ENCODE measurements at places on chromosomes 5 and 9.

- DNase-seq = no peak
Observed at GRCh38 chr5:167797933-167798332, 493.5 kb upstream of the WWC1 start.

GRCh38 chr5:179438461-179438860, 93.2 kb upstream of the ADAMTS2 start:
- no peak for DNase-seq

DNA sequence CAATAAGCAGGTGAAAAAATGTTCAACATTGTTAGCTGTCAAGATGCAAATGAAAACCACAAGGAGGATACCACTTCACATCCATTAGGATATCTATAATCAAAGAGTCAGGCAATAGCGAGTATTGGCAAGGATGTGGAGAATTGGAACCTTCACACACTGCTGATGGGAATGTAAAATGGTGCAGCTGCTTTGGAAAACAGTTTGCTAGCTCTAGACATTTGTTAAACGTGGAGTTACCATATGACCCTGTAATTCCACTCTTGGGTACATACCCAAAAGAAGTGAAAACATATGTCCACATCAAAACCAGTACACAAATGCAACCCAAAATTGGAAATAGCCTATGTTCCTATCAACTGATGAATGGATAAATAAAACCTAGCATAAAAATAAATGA, 37.4 kb downstream of the SCAMP1 start:
- no peak for DNase-seq

DNA sequence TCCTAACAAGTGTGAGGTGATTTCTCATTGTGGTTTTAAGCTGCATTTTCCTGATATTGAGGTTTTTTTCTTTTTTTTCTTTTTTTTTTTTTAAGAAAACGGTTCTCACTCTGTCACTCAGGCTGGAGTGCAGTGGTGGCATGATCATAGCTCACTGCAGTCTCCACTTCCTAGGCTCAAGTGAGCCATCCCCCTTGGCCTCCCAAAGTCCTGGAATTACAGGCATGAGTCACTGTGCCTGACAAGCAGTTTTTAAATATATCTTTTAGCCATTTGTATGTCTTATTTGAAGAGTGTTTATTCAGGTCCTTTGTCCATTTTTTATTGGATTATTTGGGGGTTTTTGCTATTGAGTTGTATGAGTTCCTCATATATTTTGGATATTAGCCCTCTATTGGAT, 53.8 kb downstream of the GCNT1 start:
- DNase-seq = no peak

DNA sequence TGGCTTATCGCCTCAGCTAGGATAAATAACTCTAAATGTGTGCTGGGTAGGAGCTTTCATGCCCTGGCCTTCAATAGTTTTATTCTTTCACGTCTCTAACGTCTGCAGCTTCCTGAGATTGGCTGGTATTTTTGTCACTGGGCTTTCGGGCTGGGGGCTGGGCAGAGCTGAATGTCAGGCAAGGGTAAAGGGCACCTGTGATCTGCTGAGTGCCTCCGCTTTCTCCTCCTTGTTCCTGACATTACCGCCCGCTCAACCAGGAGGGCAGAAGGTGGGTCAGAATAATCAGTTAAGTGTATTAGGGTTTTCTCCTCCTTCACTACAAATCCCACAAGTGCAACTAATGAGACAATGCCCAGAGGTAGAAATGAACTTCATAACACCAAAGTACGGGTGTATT, 216.6 kb downstream of the TSSK1B start:
- DNase-seq = peak; percentile 84

DNA sequence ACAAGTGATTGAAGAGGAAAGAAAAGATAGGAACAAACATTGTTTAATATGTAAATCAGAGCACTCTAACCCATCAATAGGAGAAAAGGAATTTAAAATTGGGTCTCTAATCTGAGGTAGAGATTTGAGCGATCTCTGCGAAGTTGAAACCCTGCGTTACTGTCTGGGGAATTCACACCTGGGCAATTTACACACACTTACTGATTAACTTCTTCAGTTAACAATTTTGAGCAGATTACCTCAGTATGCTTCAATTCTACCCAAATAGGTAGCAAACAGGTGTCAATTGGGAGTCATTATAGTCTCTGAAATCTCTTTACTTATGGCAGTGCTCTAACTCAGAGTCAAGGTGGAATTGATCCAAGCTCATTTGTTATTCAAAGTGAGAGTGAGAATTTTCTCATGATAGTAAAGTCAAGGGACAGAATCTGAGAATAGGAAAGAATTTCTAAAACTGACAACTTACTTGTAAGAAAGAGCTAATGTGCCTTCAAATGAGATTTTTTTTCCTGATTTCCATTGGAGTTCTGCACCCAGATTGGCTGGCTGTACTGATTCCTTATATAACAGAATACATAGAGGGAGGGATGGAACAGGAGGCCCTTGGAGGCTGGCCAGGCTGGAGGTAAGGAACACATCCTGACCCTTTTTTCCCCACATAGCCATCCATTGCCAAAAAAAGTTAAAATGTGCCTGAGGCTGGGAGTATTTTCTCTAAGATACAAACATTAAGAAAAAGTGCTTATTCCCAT, 27.1 kb upstream of the IFNA14 start:
- no peak for DNase-seq

DNA sequence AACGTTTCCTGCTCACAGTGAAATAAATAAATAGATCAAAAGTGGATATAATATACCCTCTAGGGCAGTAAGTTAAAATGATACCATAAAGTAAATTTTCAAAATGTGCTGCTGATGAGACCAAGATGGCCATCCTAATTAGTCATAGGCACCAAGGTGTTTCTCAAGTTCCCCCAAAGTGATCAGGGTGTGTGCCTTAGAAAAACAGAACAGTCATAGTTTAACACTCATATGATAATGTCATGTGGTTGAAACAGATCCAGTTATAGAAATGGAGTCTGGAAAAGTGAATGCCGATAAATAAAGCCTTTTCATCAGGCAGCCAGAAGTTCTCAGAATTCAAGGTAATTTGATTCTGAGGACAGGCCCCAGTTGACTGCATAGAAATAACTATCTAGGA, 161.5 kb upstream of the CDKN2B start:
- no peak for DNase-seq

DNA sequence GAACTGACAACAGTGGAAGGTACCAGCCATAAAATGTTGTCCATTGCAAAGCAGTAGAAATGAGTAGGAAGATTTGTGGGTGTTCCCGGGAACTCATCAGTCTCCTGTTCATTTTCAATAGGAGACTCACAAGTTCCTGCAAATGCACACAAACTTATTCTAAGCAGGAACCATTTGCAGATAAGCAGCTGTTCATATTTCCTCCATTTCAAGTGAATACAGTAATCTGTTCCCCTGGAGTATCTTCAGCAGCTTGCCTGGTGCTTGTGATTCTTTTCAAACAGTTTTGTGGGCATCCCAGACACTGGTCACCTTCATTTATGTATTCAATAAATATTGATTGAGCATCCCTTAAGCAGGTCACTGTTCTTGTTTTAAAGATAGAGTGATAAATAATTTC, 1315.5 kb upstream of the C9orf72 start:
- DNase-seq = no peak

GRCh38 chr5:59863777-59864176, 29.7 kb downstream of the PDE4D start:
- DNase-seq = no peak

- no peak for DNase-seq
Observed at GRCh38 chr5:124998520-124998919, 252.1 kb upstream of the ZNF608 start.

GRCh38 chr5:84869675-84870074, 485.0 kb upstream of the EDIL3 start:
- DNase-seq = no peak

GRCh38 chr5:53915120-53915519, 354.7 kb downstream of the NDUFS4 start:
- no peak for DNase-seq

- no peak for DNase-seq
Observed at GRCh38 chr9:116323012-116323411, 169.4 kb downstream of the PAPPA start.

DNA sequence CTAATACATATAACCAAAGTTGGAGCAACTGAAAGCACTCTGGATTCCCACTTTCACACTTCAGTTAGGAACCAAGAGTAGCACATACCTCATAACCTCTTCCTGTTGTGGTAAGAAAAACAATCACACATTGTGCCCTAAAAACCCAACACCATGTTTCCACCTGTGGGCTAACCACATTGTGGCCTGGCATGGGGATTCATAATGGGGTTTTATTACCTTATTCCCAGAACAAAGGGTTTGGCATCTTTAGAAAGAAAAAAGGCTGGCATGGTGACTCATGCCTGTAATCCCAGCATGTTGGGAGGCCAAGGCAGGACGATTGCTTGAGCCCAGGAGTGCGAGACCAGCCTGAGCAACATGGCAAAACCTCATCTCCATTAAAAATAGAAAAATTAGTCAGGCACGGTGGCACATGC, 60.6 kb downstream of the HSD17B3 start:
- DNase-seq = no peak

DNA sequence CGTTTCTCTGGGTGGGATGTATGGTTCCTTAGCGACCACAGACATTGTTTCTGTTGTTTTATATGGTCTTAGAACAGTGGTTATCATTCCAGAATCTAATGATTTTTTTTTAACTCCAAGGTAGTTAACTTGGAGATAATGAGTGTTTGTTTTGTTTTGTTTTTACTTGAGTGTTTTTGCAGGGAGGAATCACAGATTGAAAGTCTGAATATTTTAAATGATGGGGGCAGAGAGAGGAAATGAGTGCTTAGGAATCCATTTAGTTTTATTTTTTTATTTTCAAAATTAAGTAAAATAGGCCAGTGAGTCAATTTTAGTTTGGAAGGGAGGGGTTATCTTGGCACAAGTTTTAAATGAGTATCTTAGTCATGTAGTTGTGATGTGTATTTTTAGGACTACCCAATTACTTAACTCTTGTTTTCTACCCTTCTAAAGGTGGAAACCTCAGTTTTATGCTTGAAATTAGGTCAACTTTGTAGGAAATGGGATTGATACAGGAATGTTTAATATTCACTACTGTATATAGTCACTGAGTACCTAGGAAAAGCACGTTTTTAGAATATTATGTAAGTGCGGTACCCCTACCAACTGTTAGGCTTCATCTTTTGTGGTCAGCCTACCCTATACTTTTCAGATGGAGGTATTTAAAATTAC, 2.0 kb downstream of the UBE2R2 start:
- no peak for DNase-seq

- no peak for DNase-seq
Observed at GRCh38 chr5:133910571-133910970, 57.9 kb downstream of the C5orf15 start.

- no peak for DNase-seq
Observed at GRCh38 chr9:96888591-96888990, 34.3 kb upstream of the ZNF782 start.

DNA sequence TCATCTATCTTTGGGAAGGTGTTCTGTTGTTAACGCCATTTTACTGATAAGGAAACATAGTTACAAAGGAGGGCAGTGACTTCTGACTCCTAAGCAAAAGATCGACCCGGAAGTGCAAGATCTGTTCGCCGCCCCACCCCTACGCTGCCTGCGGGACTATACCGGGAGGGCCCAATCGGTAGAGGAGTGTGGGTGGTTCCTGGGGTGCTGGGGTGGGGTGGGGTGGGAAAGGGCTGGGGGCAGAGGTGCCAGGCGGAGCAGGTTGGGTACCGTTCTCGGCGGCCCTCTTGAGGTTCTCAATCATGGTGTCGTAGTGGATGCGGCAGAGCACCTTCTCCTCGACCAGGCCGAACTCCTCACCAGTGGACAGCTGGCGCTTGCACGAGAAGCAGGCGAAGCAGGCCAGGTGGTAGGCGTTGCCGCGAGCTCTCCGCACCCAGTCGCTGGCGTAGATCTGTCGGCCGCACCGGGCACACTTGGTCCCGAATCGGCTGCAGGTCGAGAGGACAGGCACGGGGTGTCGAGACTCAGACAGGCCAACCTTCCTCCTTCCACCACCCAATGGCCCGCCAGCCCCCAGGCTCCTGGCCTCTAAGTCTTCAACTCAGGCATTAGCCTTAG, 11.8 kb downstream of the LHX6 start:
- DNase-seq = no peak

DNA sequence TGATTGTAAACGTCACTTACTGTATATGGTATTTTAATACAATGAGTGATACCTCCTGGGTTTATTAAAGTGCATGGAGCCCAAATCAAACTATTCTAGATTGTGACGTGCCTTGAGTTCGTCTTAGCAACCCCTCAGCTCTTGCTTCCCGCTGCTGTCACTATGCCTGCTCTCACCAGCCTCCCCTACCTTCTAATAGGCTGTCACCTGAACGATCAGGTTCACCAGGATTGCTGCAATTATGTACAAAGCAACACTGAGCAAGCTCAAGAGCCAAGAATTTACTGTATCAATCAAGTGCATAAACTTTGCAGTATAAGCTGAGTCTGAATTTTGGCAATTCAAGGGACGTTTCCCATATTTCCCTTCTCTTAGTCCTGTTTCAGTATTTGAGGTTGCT, 3.0 kb downstream of the LECT2 start:
- no peak for DNase-seq

DNA sequence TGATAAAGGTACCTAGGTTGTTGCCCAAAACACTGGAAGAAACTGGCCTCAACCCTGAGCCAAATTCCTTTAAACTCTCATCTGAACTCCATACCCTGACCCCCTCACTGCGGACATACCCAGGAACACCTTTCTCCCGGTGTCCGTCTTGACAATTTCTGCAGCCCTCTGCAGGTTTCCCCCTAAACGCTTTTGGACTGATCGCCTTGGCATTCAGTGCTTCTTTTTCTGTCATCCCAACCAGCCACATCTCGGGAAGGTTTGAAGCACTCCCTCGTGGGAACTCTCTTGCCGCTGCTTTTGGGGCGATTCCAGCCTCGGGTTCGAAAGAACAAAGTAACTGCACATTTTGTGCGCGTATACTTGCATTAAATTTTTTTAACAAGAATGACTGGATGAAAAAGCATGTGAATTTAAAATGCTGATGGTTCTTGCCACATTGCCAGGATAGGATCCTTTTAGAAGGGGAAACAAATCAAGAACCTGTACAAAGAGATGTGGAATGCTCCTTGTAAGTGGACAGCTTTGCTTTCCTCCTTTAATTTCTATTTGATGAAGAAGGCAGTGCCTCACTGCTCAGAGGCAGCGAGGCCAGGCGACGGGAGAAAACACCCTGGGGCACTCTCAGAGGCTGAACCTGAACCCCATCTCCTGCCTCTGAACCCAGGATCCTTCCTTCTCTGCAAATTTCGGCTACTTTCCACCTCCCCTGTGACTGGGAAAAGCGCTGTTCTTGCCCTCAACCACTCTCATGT, 615 bp downstream of the PSMD5 start:
- DNase-seq = no peak

- DNase-seq = no peak
Observed at GRCh38 chr9:14447103-14447502, 133.2 kb upstream of the NFIB start.
